Adrenal gland (tissue), 19 donors: ENCODE measurements at places on chromosomes 5 and 9. TPM values are rescaled to one million over a fixed set of nuclear protein-coding genes. Genes with fewer than 3 reads are reported as not detected.

Gene TMEM174
- not detected for polyA plus RNA-seq

Gene PCDHGA12
- 5.6 TPM for polyA plus RNA-seq

Gene NPR2
- 46.4 TPM for polyA plus RNA-seq

Gene PCDHAC2
- polyA plus RNA-seq: 0.32 TPM

Gene ECSCR
- 24.8 TPM for polyA plus RNA-seq

Gene B4GALT7
- 131 TPM for polyA plus RNA-seq

Gene ZNF782
- polyA plus RNA-seq: 1.2 TPM

Gene MCC
- 4.2 TPM for polyA plus RNA-seq

Gene DBH
- polyA plus RNA-seq: 211 TPM

Gene IRX1
- polyA plus RNA-seq: not detected

Gene CDKN2B-AS1
- 0.13 TPM for polyA plus RNA-seq

Gene BTNL8
- polyA plus RNA-seq: 0.32 TPM

Gene DND1
- 3.1 TPM for polyA plus RNA-seq

Gene GALNT12
- 1.7 TPM for polyA plus RNA-seq

Gene HSD17B3
- 8.8 TPM for polyA plus RNA-seq

Gene MZB1
- polyA plus RNA-seq: 4.3 TPM

Gene KCNMB1
- 1.6 TPM for polyA plus RNA-seq

Gene IL5
- not detected for polyA plus RNA-seq

Gene FOXD4
- polyA plus RNA-seq: 1.4 TPM

Gene EIF4E1B
- 0.24 TPM for polyA plus RNA-seq

Gene PCDHB11
- 0.48 TPM for polyA plus RNA-seq

Gene TMC1
- not detected for polyA plus RNA-seq

Gene GRM6
- not detected for polyA plus RNA-seq

Gene TRIP13
- 5.0 TPM for polyA plus RNA-seq

Gene ENTPD8
- not detected for polyA plus RNA-seq

Gene GMCL2
- polyA plus RNA-seq: not detected

Gene FRRS1L
- 2.9 TPM for polyA plus RNA-seq

Gene SKP2
- polyA plus RNA-seq: 11.3 TPM

Gene SPATA31E1
- not detected for polyA plus RNA-seq

Gene NAA35
- 9.8 TPM for polyA plus RNA-seq

Gene SLC45A2
- polyA plus RNA-seq: 0.03 TPM

Gene TAF11L10
- not detected for polyA plus RNA-seq

Gene CDH9
- polyA plus RNA-seq: 0.15 TPM

Gene KCNIP1
- 3.7 TPM for polyA plus RNA-seq

Gene KCNV2
- polyA plus RNA-seq: not detected

Gene PCDHGA7
- 0.59 TPM for polyA plus RNA-seq

Gene ZNF462
- 4.9 TPM for polyA plus RNA-seq

Gene C5orf63
- 3.4 TPM for polyA plus RNA-seq

Gene GABRA6
- polyA plus RNA-seq: not detected

Gene IL13
- polyA plus RNA-seq: 0.10 TPM

Gene NFIB
- polyA plus RNA-seq: 13.7 TPM

Gene CSF2
- not detected for polyA plus RNA-seq

Gene CCL21
- polyA plus RNA-seq: 32.3 TPM

Gene CRHBP
- polyA plus RNA-seq: 13.4 TPM

Gene DMGDH
- polyA plus RNA-seq: 2.8 TPM

Gene SLC34A3
- polyA plus RNA-seq: not detected

Gene PCSK1
- polyA plus RNA-seq: 2.0 TPM

Gene IL3
- not detected for polyA plus RNA-seq
